ENCODE measurements at places on chromosomes 1 and 21. TPM values are rescaled to one million over a fixed set of nuclear protein-coding genes. Genes with fewer than 3 reads are reported as not detected.

GRCh38 chr1:175448467-175448866 is 255.9 kb upstream of the KIAA0040 start:
- no peak for DNase-seq
- H3K27me3 ChIP-seq: peaks cover 34% of the 10 kb centered on the region

The CCDC17 gene
- total RNA-seq: 2.0 TPM

- H3K27ac ChIP-seq: no peak overlapping the region
- H3K36me3 ChIP-seq: no peaks in the 10 kb centered on the region
- peaks cover 23% of the 10 kb centered on the region for H3K27me3 ChIP-seq
- no peaks in the 10 kb centered on the region for H3K4me1 ChIP-seq
- H3K4me3 ChIP-seq: no peak overlapping the region
Observed at GRCh38 chr1:47759251-47759935, 237.8 kb downstream of the TRABD2B start.

DNA sequence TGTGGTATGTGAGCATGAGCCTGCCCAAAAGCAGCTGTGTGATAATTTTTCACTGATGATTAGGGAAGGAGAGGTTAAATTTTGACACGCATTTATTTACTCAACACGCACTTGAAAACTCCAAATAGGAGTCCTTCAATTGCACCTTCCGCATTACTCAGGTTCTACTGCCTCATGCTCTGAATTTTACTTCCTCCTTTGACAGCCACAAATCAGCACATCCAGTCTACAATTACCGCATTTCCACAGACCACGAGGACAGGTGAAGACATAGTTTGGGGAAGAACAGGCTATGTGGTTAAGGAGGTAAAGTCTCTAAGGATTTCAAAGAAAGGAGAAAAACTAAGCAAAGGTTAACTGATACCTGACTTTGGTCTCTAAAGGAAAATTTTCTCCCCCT is 2.6 kb downstream of the CAPN8 start:
- no peaks in the 10 kb centered on the region for H3K4me1 ChIP-seq
- no peaks in the 10 kb centered on the region for H3K36me3 ChIP-seq
- no peak overlapping the region for H3K4me3 ChIP-seq
- no peak overlapping the region for H3K27ac ChIP-seq

GRCh38 chr1:171487038-171487437 is 1.7 kb downstream of the PRRC2C start:
- no peak for DNase-seq
- peaks cover 35% of the 10 kb centered on the region for H3K36me3 ChIP-seq
- H3K4me3 ChIP-seq: peak overlapping the region; percentile 91
- H3K27me3 ChIP-seq: no peaks in the 10 kb centered on the region
- H3K27ac ChIP-seq: no peak overlapping the region

GRCh38 chr1:209630383-209631225 is 21.6 kb downstream of the LAMB3 start:
- DNase-seq: no peak
- H3K27me3 ChIP-seq: peaks cover 10% of the 10 kb centered on the region

The USP48 gene
- 123 TPM for total RNA-seq

DNA sequence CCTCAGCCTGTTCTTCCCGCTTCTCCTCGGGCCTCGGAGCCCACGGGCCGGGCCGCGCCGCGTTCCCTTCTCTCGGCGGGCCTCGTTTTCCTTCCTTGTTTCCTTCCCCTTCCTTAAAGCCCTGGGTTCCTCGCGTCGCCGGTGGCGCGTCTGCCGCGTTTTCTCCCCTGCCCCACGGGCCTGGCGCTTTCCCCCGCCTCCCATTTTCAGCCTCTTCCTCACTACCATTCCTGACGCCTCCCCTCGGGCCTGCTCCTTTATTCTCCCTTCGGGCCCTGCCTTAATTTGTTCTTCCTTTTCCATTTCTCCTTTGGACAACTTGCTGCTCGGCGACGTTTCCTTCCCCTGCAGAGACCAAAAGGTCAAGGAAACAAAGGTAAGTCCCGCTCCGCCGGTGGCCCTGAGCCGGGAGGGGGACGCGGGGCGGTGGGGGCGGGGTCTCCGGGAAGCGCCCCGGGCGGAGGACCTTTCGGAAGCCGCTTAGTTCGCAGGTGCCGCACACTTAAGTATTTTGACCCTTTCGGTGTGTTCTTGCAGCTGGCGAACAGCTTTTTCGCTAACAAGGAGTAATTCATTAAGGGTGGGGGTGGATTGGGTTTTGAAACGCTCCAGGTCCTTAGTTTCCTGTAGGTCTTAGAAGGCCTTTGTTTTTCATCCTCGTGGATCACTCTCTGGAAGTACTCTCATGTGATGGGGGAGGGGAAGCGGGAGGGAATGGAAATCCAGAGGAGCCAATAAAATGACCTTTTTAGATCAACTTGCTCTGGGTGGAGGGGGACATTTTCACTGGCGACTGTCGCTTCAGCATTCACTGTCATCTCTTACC is 780 bp downstream of the YTHDF2 start:
- H3K4me3 ChIP-seq: peak overlapping the region; percentile 96
- H3K27me3 ChIP-seq: no peaks in the 10 kb centered on the region
- peak overlapping the region; percentile 92 for H3K27ac ChIP-seq
- DNase-seq: peak; percentile 68

- H3K4me3 ChIP-seq: no peak overlapping the region
- no peak for DNase-seq
- H3K27ac ChIP-seq: no peak overlapping the region
- no peaks in the 10 kb centered on the region for H3K36me3 ChIP-seq
- no peaks in the 10 kb centered on the region for H3K4me1 ChIP-seq
- no peaks in the 10 kb centered on the region for H3K27me3 ChIP-seq
Observed at GRCh38 chr1:4851385-4852065, 197.1 kb downstream of the AJAP1 start.

GRCh38 chr1:44321466-44321865 is 33.6 kb downstream of the ERI3 start:
- H3K4me1 ChIP-seq: no peaks in the 10 kb centered on the region
- H3K27ac ChIP-seq: no peak overlapping the region
- H3K27me3 ChIP-seq: no peaks in the 10 kb centered on the region
- peaks cover 46% of the 10 kb centered on the region for H3K36me3 ChIP-seq
- H3K4me3 ChIP-seq: no peak overlapping the region
- DNase-seq: no peak

The UTS2 gene
- not detected for total RNA-seq

The KCNH1 gene
- not detected for total RNA-seq

GRCh38 chr1:86423873-86424272 is at the start of gene CLCA2:
Gene CLCA2 (plus strand): TSS chr1:86424171. CDS start chr1:86424248, 77 bp downstream.
- no peak within 1 kb of the TSS for H3K4me3 ChIP-seq
- H3K4me1 ChIP-seq: no peaks in the 10 kb centered on the region
- H3K27me3 ChIP-seq: no peaks in the 10 kb centered on the region
- H3K36me3 ChIP-seq: no peaks in the 10 kb centered on the region
- no peak for DNase-seq
- no peak within 1 kb of the TSS for H3K27ac ChIP-seq

The PTGS2 gene
- total RNA-seq: not detected

DNA sequence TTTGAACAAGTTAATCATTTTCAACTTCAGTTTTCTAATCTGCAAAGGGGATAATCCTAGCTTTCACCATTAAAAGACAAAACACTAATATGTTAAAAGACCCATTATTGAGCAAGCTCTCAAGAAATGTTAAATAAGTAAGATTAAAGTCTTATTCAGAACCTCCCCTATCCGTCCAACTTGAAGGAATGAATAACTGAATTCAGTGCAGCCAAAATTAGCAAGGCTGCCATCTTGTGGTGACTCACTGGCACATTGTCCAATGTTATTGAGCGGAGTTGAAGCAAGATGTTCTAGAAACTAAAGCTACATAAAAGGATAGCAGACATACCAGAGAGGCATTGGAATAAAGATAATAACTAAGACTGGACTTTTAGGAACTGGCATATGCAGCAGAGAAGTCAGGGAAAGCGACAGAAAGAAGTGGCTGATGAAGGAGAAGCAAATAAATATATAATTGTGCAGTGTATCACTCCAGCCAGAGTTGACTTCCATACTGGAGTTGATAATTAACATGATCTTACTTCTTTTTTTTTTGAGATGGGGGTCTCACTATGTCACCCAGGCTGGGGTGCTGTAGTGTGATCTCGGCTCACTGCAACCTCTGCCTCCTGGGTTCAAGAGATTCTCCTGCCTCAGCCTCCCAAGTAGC is 8.2 kb upstream of the CAP1 start:
- peaks cover 41% of the 10 kb centered on the region for H3K4me1 ChIP-seq
- no peak overlapping the region for H3K27ac ChIP-seq
- H3K4me3 ChIP-seq: no peak overlapping the region
- no peaks in the 10 kb centered on the region for H3K36me3 ChIP-seq
- peak; percentile 65 for DNase-seq
- H3K27me3 ChIP-seq: no peaks in the 10 kb centered on the region

- no peak for DNase-seq
- H3K36me3 ChIP-seq: no peaks in the 10 kb centered on the region
- no peak overlapping the region for H3K4me3 ChIP-seq
Observed at GRCh38 chr1:232557502-232558191, 72.3 kb downstream of the SIPA1L2 start.

GRCh38 chr1:183417772-183418491 is at the start of gene NMNAT2:
Gene NMNAT2 (minus strand): TSS chr1:183418380. CDS start chr1:183418267, 113 bp downstream.
- no peak within 1 kb of the TSS for H3K4me3 ChIP-seq
- no peaks in the 10 kb centered on the region for H3K36me3 ChIP-seq
- H3K27me3 ChIP-seq: peaks cover 28% of the 10 kb centered on the region
- no peak for DNase-seq
- H3K27ac ChIP-seq: no peak within 1 kb of the TSS
